D341Med (cell line): ENCODE measurements at places on chromosomes 5 and 9.

DNA sequence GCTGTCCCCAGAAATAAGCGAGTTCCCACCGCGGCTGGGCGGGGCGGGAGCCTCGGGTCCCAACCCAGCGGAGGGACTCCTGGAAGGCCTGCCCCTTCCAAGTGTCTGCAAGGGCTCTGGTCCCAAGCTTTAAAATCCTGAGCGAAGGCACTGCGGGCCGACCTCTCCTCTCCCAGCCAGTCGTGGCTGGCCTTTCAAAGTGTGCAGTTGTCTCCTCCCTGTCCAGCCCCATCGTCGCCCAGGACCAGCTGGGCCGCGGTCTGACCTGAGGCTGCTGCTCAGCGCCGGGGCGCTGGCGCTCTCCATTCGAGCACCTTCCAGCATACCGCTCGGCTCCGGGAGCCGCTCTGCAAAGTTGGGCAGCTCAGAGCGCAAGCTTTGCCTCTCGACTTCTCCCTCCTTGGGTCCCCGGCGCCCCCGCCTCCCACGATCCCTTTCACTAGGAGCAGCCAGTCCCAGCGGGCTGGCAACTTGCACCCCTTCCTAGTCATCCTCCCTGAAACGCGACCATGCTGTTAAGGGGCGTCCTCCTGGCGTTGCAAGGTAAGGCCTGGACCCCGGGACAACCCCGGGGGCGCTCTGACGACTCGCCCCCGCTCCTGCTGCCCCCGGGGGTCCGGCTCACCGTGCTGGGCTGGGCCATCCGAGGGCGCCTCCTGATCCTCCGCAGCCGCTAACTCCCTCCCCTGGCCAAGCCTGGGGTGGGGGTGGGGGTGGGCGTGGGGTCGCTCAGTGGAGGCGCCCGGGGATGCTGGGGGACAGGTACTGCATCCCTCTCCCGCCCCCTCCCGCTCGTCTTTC lies at the start of gene MAMDC2:
TSS of gene MAMDC2 (plus strand) at position 160 of the 801 bp plus-strand sequence. CDS start at position 510, 350 bp downstream.
- no peak for DNase-seq

GRCh38 chr9:18971404-18971803 lies 61.6 kb downstream of the SAXO1 start:
- no peak for DNase-seq

- DNase-seq, result no peak
Measured at GRCh38 chr5:132873930-132874271, 433 bp downstream of the LEAP2 start.

- DNase-seq, result no peak
Measured at GRCh38 chr9:127550282-127550681, 61.8 kb upstream of the STXBP1 start.
